ENCODE measurements at places on chromosomes 16 and 17.

DNA sequence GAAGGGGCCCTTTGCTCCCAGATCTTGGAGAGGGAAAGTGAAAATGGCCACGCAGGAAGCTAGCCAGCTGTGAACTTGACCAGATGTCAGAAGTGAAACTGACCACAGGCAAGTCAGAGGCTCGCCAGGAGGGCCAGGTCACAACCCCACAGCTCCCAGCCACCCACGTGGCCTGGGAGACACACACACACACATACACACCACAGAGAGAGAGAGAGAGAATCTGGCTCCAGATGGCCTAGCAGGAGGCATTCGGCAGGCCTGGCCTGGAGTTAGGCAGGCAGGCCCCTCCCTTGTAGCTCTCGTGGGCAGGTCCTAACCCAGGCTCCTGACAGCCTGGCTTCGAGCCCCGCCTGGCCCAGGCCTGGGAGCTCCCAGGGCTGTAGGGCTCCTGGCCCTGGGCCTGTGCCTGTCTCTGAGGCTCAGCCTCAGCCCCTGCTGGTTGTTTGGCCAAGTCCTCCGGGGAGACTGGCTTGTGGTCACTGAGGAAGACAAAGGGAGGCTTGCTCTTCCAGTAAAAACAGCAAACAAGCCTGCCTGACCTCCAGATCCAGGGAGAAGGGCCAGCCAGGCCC is 20.2 kb downstream of the NGFR start:
- peak; percentile 97 for DNase-seq

DNA sequence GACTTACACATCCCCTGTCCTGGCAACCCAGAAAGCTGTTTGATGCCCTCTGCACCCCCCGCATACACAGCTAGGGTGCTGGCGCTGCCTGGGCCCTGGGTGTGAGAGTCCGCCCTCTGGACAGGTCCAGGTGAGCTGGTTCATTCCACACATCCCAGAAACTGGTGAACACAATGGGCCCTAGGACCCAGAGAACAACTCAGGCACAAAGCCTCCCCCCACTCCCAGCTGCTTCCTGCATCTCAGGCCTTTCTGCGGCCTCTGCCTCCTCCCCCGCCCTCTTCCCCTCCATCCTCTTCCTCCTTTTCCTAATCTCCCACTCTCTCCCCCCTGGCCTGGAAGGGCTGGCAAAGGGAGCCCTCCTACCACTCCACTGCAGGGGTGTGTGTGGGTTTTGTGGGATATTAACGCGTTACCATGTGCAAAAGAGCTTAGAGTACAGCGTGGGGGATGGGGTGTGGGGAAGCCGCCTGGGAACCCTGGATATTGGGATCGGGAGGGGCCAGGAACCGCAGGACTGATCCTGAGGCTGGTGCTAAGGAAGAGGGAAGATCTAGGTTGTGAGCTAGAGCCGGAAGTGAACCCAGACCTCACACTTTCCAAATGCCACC is 1.6 kb upstream of the PPP1R9B start:
- peak; percentile 73 for DNase-seq

- no peak for DNase-seq
These were observed 30.8 kb downstream of the WSCD1 start for GRCh38 chr17:6100891-6101500.

- no peak for DNase-seq
These were observed 2.5 kb upstream of the CCL17 start for GRCh38 chr16:57401943-57402640.

GRCh38 chr17:57691939-57692338 is 53.2 kb downstream of the CCDC182 start:
- DNase-seq: no peak

DNA sequence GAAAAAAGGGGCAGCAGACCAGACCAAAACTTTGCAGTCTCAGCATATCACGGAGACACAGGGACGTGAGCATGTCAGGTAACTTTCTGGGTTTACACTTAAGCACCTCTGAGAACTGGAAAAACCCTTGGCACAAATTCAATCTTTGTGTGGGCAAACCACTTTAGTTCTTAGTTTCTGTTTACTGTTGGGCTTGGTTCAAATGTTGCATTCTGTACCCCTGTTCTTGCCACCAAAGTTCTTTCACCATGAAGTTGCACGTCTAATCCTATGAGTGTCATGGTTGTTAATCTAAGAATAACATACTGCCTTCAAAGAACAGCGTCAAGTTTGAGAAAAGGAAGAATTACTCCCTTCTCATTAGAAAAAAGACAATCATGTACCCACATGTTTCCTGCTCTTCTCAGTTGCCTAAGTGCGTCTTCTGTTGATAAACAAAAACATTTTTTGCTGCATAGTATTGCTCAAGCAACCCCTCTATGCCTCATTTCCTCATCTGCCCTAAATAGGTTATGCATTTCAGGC is 11.6 kb downstream of the KRT33A start:
- no peak for DNase-seq

GRCh38 chr17:50196826-50197225 is 4.6 kb downstream of the COL1A1 start:
- DNase-seq: no peak

GRCh38 chr16:57590654-57591085 is 37.8 kb upstream of the ADGRG1 start:
- no peak for DNase-seq

- no peak for DNase-seq
These were observed 2.4 kb downstream of the CCL14 start for GRCh38 chr17:35984140-35984539.

DNA sequence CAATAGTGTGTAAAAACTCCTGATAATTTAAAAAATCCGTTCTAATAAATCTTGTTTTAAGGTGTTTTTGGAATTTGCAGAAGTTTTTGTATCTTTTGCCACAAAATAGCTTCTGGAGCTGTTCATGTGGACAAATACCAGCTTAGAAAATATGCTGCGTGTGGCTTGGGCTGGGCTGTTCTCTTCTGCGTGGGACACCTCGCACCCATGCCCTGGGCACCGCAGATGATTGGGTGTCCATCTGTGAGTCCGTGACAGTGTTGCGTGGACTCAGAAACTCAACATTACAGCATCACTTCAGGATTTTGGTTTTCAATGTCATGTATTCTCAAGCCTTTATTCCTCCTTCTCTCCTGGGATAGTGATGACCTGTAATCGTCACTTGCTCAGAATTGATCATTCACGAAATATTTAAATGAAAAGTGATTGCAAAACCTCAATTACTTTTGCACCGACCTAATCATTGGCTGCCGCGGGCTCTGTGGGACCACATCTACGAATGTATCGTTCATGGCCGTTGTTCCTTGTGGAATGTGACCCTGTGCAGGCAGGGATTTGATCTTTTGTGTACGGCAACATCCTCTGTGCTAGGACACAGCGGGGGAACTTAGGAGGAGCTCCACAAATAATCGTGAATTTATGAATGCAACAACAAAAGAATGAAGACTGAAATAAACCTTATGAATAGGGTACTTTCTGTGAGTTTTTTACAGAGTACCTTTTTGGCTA is 210.3 kb upstream of the FOXF1 start:
- no peak for DNase-seq

- no peak for DNase-seq
These were observed 19.4 kb upstream of the SUPT4H1 start for GRCh38 chr17:58371300-58371950.

- no peak for DNase-seq
These were observed 11.6 kb downstream of the SLC52A1 start for GRCh38 chr17:5023588-5024147.

DNA sequence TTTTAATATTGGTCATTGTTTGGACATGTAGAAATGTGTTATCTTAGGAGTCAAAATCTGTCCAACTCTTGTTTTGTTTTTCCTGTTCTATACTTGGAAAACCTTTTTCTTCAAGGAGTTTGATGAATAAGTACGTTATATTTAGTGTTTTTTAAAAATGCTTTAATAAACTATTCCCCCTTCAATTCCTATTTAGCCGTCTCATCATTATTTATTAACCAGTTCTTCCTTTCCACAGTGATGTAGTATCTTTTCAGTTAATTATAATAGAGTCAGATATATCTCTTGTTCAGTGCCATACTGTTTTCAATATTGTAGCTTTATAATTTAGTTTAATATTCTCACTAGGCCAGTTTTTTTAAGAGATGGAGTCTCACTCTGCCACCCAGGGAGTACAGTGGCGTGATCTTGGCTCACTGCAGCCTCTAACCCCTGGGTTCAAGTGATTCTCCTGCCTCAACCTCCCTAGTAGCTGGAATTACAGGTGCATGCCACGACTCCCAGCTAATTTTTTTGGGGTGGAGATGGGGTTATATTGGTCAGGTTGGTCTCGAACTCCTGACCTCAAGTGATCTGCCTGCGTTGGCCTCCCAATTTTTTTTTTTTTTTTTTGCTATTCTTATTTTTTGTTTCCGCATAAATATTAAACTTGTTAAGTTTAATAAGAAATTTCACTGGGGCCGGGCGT is 72.9 kb downstream of the KPNA2 start:
- DNase-seq: no peak

- no peak for DNase-seq
These were observed 21.6 kb downstream of the LASP1 start for GRCh38 chr17:38891441-38891840.

DNA sequence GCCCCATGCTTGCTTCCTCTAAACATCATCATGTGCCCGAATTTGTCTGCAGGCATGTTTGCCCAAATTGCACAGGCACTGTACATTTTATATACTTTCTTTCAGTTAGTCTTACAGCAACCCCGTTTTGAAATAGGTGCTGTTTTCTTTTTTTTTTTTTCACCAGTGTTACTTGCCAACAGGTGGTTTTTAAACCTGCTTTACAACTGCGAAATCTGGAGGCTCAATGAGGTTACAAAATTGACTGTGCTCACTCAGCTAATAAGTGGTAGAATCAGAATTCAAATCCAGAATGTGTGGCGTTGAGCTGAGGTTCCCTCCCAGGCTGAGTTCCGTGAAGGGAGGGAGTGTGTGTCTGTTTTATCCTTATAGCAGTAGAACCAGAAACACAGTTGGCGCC is 5.8 kb downstream of the PLA2G15 start:
- no peak for DNase-seq

DNA sequence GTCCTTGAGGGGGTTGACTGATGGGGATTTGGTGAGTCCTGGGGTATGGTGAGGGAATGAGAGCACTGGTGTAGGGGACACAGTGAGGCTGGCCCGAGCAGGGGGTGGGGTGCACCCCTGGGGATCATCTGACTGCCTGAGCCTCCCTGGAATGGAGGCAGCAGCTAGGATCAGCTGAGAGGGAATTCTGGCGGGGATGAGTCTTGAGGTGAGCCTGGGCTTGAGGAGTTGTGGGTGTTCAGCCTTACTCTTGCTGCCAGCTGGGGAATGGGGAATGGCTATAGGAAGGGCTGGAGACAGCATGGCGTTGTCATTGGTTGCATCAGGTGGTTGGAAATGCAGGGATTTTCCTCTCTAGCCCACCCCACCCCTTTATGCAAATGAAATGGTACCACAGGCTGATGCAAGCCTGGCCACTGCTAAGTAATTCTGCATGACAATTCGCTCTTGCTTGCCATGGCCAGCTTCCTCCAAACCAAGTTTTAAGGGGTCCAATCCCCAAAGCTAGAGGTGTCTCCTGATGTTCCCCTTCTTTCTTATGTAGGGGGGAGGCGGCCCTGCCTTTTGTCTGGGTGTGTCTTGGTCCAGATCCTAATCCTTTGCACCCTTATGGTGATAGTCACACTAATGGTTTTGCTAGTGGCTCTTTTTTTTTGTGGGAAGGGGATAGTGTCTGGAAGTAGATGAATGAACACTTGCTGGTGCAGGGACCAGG is 7.5 kb downstream of the NFE2L1 start:
- DNase-seq: no peak

GRCh38 chr17:10041916-10042588 is 137.0 kb upstream of the RCVRN start:
- DNase-seq: no peak

DNA sequence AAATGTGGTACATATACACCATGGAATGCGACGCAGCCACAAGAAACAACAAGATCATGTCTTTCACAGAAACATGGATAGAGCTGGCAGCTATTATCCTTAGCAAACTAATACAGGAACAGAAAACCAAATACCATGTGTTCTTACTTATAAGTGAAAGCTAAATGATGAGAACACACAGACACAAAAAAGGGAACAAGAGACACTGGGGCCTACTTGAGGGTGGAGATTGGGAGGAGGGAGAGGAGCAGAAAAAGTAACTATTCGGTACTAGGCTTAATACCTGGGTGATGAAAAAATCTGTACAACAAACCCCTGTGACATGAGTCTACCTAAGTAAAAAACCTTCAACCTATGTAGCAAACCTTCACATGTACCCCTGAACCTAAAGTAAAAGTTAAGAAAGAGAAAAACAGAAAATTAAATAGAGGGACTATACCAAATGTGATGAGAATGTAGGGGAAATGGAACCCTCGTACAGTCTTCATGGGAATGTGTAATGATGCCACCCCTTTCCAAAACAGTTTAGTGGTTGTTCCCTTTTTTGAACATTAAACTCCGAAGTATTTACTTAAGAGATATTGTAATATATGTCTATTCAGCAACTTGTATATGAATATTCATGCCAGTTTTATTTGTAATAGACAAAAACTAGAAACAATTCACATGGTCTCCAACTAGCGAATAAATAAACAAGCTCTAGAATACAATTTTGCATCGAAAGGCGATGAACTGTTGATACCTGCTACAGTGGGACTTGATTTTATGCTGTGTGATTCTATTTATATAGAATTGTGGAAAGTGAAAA is 33.9 kb downstream of the AHSP start:
- no peak for DNase-seq

- no peak for DNase-seq
These were observed 207.7 kb downstream of the LAT start for GRCh38 chr16:29192329-29193247.

DNA sequence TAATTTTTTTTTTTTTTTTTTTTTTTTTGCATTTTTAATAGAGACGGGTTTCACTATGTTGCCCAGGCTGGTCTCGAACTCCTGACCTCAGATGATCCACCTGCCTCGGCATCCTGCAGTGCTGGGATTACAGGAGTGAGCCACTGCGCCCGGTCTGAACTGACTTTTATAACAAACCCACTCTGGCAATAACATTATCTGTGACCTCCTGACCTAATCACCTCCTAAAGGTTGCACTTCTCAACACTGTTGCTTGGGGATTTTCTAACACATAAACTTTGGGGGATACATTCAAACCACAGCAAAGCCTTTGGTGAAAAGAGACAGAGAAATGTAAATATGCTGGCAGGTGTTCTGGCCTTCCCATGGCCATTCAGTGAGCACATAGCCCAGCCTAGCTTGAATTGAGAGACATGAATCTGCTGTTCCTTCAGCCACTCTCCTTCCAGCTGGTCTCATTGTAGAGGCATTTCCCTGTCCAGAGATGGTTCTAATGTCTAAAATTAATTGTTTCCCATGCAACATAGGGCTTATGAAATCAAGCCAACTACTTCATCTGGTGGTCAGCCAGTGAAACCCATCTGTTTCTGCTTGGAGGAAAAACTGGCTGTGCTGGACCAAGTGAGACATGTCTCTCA is 28.3 kb downstream of the LYRM1 start:
- DNase-seq: no peak

GRCh38 chr16:64534180-64534780 is 587.6 kb downstream of the CDH11 start:
- DNase-seq: no peak

DNA sequence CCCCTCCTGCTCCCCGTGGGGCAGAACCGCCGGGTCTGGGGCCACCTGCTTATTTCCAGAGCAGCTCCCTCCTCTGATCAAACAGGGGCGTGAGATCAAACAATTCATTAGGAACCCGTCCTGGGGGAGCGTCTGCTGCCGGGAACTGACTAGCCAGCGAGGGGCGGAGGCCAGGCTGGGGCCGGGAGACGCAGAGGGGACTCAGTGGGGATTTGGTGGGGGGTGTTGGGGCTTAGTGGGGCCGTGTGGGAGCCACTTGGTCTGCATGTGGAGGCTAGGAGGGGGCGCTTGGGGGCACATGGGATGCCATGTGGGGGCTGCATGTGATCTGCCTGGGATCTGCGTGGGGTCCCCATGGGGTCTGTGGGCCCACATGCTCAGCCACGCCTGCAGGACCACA is 20.5 kb upstream of the CACNA1H start:
- no peak for DNase-seq

- DNase-seq: no peak
These were observed 38.1 kb upstream of the KPNB1 start for GRCh38 chr17:47611372-47612350.

All from NCI-H1694 treated with DMSO at 0.1 percent for 48 hours (cell line).